Epithelial cell of prostate (primary cell): ENCODE measurements at places on chromosomes 5 and 9.
A peak's percentile ranks its signal among the peaks of the same experiment; 100 is the strongest.

DNA sequence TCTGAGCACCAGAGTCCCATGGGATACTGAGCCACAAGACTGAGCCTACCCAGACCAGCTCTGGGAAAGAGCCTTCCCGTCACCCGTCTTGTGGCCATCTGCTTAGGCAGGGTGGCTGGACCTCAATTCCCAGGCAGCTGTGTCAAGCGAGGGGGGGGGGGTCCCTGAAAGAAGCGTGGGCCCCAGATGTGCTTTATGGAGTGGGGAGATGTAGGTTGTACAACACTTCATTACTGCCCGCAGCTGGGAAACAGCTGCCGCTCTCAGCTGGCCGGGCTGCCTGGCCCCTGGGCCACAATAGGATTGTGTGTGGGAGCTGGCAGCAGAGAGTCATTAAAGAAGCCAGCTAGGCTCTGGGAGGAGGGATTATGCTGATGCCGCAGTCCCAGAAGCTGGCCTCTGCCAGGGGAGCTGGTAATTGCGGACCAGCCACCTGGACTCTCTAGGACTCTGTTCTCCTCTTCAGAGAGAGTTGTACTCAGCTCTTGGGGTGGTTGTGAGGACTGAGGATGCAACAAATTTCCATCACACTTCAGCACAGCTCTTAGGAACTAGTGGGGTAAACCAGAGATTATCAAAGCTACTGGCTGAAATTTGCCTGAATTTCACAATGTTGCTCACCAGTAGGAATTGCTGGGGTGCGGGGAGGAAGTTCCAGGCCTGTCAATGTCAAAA, 145.4 kb downstream of the GADD45G start:
- DNase-seq = no peak

DNA sequence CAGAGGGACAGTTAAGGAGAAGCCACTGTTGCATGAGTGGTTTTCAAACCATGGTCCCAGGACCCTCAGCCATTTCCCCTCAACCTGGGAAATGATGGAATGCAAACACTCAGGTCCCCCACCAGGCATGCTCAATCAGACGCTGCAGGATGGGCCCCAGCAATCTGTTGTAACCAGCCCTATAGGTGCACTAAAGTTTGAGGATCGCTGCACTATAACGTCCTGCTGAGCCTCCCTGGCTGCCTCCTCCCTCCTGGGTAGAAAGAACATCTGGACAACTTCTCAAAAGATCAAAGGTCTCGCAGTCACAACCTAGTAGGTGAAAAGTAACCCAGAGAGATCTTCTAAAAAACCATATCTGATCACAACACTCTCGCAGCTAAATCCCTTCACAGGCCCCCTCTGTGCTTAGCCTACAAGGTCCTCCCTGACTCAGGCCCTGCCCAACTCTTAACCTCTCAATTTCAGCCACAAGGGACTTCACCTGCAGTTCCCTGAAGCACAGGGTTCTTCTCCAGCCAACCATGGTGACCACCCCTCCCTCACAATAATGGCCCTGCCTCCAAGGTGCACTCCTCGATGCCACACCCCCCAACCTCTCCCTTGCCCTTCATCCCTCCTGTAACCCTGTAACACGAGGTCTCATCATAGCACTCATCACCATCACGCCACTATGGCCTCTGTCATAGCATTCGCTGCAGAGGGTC, 3.5 kb downstream of the SHB start:
- DNase-seq = no peak

DNA sequence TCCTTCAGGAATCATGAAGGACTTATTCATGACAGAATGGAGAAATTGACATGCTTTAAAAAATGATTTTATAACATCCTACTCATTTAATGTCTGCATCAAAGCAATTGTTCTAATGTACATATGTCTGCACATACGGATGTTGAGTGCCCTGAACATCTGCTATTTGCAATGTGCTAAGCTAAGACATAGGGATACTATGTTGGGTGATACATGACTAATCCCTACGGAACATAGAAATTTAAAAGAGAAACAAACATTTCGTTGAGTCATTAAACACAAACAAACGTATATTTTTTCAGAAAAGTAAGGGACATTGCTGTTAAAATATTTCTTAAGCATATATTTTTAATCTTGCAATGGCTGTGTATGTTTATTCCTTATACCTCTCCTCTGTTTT, 686.5 kb upstream of the ADAMTS16 start:
- no peak for DNase-seq

DNA sequence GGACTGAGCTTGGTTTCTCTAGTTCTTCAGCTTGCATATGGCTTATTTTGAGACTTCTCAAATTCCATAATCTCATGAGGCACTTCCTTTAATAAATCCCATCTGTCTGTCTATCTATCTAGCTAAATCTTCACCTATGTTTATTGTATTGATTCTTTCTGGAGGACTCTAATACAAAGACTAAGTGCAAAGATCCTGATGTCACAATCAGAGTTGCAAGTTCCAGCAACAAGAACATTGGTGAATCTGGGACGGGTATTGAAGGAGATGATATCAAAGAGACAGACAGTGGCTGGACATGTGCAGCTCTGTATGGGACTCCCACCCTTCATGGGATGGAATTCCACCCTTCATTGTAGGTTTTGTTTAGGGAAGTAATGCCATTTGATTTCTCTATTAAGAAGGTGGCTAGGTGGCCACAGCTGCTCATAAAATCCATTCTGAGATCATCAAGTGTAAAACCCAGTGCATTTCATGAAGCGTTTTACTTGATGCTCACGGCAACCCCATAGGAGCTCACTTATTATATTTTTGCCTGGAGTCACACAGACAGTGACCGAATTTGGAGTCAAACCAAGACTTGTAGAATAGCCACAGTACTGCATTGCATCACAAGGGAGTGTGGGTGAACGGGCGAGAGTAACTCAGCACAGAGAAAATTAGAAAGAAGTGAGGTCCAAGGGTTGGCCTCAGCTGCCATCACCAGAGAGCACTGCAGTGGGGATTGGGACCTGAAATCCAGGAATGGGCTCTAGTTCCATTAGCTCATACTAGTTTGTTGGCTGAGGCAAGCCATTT, 24.9 kb downstream of the TAS2R1 start:
- DNase-seq = no peak

- DNase-seq = no peak
Measured at GRCh38 chr9:131616983-131617604, 71.8 kb downstream of the PRRT1B start.

DNA sequence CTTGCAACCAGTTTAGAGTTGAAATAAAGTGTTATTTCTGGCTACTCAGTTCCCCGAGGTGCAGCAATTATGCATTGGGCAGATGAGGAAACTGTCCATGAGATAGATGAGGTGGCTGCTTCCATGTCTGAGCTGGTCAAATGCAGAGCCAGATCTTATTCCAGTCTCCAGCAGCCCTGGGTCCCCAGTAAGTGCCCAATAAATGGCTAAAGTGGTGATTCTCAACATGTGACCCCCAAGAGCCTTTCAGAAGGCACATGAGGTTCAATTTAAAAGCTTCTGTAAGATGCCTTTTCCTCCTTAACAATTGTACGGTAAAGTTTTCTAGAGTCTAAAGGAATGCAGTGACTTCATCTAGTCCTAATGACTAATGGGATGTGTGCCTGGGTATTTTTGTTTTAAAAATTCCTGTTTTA, 17.5 kb downstream of the ATOX1 start:
- no peak for DNase-seq

DNA sequence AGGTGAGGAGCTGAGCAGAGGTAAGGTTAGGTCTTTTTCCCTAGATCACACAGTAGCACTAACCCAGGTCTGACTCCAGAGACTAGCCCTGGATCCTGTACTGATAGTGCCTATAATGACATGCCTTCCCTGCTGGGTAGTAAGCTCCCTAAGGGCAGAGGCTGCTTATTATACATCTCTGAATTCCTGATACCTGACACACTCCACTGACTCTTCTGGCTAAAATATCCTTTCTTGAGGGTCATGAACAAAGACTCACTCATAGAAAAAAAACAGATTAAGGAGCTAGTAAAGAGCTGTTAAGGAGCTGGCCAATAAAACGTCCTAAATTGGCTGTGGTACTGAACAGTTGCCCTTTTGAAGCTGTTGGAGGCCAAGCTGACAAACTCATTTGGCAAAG, 149.0 kb upstream of the ITGA1 start:
- no peak for DNase-seq

DNA sequence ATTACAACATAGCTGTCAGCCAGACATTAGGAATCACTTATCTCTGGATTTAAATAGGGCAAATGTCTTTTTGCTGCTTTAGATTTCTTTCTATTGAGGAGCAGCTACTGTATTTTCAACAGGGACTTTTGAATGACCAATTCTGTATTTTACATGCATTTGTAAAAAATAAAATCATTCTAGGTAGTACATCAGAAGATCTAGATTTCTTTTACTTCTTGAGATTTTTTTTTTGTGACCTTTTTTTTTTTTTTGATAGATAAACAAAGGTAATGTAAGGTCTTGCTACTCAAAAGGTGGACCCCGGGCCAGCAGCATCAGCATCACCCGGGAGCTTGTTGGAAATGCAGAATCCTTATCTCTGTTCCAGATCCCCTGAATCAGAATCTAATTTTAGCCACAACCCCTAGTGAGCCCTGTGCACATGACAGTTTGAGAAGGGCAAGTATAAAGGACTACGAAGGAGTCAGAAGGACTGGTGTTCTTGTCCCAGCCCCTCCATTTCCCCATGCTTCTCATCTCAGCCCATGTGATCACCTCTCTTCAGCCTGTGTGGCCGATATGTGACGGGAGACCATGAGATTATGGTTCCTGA, 37.7 kb upstream of the CKMT2 start:
- no peak for DNase-seq

DNA sequence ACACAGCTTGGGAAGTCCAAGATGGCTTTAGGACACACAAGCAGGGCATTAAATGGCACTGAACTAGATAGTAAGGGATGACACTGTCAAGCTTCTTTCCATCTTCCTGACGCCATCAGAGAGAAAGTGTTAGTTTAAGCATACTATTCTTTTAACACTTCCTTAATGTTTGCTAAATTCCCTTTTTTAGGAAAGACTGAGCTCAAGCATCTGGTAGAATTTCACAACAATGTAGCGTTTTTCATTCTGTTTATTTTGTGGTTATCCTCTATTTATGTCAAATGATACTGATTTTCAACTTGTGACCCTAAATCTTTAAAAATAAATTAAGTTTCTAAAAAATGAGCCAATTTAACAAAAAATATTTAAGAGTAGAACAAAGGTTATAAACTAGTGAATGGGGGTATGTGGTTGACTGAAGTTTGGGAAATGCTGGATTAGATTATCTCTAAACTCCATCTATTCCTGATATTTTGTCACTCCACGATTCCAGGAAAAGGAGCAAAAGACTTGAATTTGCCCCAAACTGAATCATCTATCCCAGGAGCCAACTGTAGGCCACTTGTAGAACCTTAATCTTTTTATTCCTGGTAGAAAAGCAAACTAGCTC, 147.4 kb upstream of the KLF9 start:
- no peak for DNase-seq

GRCh38 chr9:105967797-105968196, 273.5 kb downstream of the TMEM38B start:
- DNase-seq = no peak

GRCh38 chr5:181054138-181054537, 14.1 kb downstream of the BTNL9 start:
- DNase-seq = no peak

DNA sequence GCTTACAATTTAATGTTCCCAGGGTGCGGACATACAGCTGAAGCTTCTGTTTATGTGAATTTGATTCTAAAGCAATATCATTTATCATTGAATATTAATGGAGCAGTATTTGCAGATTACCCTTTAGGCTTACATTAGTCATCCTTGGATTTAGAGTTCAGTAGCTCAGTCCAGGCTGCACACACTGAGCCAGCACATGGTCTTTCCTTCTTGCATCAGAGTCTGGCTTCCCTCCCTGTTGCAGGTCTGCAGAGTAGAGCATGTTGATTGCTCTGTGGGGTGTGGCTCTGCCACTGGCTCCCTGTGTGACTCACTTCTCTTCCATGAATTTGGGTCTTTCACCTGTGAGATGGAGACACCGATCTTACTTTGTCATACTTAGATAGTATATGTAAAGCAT, 36.8 kb downstream of the NSG2 start:
- peak; percentile 2 for DNase-seq

- no peak for DNase-seq
Measured at GRCh38 chr9:8564960-8565359, 765.4 kb upstream of the DMAC1 start.

DNA sequence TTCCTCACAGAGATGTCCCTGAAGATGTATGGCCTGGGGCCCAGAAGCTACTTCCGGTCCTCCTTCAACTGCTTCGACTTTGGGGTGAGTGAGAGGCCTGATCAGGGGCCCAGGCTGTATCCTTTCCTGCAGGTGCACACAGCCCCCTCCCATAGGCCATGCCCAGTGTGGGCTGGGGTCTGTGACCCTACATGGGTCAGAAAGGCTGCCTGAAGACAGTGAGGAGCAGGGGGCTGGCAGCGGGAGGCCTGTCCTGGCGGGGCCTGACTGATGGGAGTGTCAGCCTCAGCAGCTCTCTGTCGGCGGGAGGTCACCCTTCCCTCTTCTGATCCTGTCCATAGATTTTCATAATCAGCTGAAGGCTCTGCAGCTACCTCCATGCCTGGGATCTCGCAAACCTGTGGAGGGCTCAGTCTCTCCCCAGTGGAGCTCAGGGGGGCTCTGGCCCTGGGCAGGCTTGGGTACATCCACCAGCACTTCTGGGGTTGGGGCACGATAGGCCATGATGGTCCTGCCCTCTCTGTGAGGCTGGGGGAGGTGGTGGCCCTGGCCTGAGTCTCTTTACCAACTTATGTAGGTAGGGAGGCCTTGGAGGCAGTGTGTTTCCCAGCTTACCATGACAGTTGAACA, 98.5 kb downstream of the CACNA1B start:
- DNase-seq = no peak

- DNase-seq = no peak
Measured at GRCh38 chr5:14552017-14552416, 29.6 kb upstream of the OTULINL start.

GRCh38 chr9:128341435-128341849, 1.1 kb downstream of the SLC27A4 start:
- DNase-seq = no peak

DNA sequence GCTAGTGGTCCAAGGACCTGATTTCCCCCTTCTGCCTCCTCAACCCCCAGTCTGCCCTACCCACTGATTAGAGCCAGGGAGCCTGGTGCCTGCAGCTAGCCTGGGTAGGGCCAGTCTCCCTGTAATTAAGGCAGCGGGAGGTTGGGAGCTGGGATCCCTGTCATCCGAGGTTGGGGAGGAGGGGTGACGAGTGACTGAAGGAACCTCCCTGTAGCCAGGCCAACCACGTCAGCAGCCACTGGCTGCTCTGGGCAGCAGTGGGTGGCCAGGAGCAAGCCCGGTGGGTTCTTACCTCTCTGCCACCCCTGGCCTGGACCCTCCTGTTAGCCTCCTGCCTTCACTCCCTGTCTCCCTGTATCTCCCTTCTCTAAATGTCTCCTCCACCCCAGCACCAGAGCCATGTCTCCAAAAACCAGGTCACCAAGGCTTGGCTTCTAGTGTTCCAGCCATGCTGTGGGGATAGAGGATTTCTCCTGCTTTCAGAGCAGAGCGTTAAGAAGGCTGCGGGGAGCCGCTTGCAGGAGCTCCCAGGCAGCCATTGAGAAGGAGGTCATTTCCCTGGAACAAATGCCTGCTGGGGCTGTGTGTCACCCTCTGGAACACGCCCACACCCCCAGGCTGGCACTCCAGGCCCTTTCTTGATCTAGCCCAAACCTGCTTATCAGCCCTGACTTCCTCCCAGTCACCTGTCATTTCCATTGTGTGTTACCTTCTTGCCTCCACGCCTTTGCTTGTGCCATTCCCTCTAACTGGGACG, 65.0 kb upstream of the GGTA1 start:
- no peak for DNase-seq
